ENCODE measurements at places on chromosomes 1 and 21. TPM values are rescaled to one million over a fixed set of nuclear protein-coding genes. Genes with fewer than 3 reads are reported as not detected.

BCAR3 gene
- 14.6 TPM for total RNA-seq

CAPN8 gene
- 1.0 TPM for total RNA-seq

ALDH9A1 gene
- 98.1 TPM for total RNA-seq

TMEM82 gene
- not detected for total RNA-seq

LCE2B gene
- total RNA-seq = not detected

OR10Z1 gene
- total RNA-seq = not detected
